Tibial artery (tissue), 4 donors: ENCODE measurements at places on chromosomes 4 and X.
A peak's percentile ranks its signal among the peaks of the same experiment; 100 is the strongest.

DNA sequence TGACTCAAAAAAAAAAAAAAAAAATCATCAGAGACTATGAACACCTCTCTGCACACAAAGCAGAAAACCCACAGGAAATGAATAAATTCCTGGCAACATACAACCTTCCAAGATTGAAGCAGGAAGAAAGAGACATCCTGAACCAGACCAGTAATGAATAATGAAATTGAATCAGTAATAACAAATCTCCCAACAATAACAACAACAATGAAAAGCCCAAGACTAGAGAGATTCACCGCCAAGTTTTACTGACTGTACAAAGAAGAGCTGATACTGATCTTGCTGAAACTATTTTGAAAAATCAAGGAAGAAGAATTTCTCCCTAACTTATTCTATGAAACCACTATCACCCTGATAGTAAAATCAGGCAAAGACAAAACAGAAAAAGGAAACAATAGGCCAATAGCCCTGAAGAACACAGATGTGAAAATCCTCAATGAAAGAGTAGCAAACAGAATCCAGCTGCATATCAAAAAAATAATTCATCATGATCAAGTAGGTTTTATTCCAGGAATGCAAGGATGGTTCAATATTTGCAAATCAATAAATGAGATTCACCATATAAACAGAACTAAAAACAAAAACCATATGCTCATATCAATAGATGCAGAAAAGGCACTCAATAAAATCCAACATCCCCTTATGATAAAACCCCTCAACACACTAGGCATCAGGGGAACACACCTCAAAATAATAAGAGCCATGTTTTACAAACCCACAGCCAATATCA is 31.0 kb upstream of the PLK4 start:
- H3K27me3 ChIP-seq, result no peaks in the 10 kb centered on the region
- H3K36me3 ChIP-seq, result peaks cover 6% of the 10 kb centered on the region
- DNase-seq, result no peak

DNA sequence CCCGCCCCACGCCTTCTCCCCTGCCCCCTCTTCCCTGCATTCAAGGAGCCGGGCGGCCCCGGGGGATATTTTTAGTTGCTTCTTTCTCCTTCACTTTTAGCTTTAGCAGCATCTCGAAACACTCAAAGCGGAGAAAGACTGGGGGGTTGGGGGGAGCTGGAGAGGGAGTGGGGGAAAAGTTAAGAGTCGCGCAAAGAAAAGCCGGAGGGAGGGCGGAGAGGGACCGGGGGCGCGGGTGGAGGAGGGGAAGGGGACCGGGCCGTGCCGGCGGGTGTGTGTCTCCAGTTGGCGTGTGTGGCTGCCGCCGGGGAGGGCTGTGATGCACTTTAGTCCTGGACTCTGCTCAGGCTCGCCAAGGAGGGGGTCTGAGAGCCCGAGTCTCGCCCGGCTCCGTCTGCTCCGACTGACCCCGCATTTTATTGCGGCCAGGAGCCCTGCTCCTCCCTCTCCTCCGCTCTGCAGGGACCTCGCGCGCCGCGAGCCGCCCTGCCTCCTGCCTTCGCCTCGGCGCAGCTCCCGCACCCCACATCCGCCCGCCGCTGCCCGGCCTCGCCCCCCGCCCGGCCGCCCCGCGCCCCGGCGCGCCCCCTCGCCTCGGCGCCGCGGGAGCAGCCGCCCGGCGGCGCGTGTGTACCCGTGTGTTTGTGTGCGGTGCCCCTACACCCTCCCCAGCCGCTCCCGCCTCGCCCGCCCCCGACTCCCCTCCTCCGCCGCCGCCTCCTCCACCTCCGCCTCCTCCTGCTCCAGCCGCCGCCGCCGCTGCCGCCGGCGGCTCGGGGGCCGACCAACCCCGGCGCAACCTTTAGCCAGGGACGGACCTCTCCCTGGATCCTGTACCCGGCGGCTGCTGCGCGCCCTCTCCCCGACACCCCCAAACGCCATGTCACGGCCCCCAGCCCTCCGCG is 1.4 kb downstream of the ZNF827 start:
- no peaks in the 10 kb centered on the region for H3K27me3 ChIP-seq
- peak; percentile 83 for DNase-seq
- no peaks in the 10 kb centered on the region for H3K36me3 ChIP-seq
- peak overlapping the region; percentile 82 for H3K4me3 ChIP-seq

DNA sequence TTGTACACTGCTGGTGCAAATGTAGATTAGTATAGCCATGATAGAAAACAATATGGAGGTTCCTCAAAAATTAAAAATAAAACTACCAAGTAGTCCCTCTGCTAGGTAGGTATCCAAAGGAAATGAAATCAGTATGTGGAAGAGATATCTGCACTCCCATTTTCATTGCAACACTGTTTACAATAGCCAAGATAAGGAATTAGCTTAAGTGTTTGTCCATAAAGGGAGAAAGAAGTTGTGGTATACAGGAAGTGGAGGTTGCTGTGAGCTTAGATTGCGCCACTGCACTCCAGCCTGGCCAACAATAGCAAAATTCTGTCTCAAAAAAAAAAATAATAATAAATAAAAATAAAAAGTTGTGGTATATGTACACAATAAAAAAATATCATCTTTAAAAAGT is 325.0 kb upstream of the EMCN start:
- no peak for DNase-seq
- H3K4me3 ChIP-seq, result no peak overlapping the region
- H3K27me3 ChIP-seq, result no peaks in the 10 kb centered on the region
- no peak overlapping the region for H3K27ac ChIP-seq

DNA sequence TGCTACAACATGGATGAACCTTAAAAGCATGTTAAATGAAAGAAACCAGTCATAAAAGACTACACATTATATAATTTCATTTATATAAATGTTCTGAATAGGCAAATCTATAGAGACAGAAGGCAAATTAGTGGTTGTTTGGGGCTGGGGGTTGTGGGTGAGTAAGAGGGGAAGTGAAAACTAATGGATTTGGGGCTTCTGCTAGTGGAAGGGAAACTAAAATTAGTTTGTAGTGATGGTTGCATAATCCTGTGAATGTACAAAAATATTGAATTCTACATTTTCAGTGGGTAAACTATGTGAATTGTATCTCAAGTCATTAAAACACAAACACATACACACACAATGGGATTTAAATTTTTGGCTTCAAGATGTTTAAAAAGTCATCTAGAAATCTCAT is 25.4 kb upstream of the LIMCH1 start:
- peaks cover 6% of the 10 kb centered on the region for H3K36me3 ChIP-seq
- H3K4me1 ChIP-seq, result peaks cover 11% of the 10 kb centered on the region
- H3K27me3 ChIP-seq, result no peaks in the 10 kb centered on the region
- DNase-seq, result no peak

GRCh38 chr4:139222215-139222614 is 45.2 kb upstream of the ELF2 start:
- no peaks in the 10 kb centered on the region for H3K27me3 ChIP-seq
- no peaks in the 10 kb centered on the region for H3K4me1 ChIP-seq
- no peaks in the 10 kb centered on the region for H3K36me3 ChIP-seq
- no peak for DNase-seq

- H3K27ac ChIP-seq, result no peak overlapping the region
- no peak overlapping the region for H3K4me3 ChIP-seq
- DNase-seq, result no peak
- no peaks in the 10 kb centered on the region for H3K36me3 ChIP-seq
These were observed 1523.7 kb downstream of the ARAP2 start for GRCh38 chr4:34720571-34720970.

GRCh38 chr4:113587156-113587555 is 174.4 kb downstream of the CAMK2D start:
- H3K4me3 ChIP-seq, result no peak overlapping the region
- H3K27me3 ChIP-seq, result no peaks in the 10 kb centered on the region
- DNase-seq, result no peak
- H3K36me3 ChIP-seq, result no peaks in the 10 kb centered on the region

DNA sequence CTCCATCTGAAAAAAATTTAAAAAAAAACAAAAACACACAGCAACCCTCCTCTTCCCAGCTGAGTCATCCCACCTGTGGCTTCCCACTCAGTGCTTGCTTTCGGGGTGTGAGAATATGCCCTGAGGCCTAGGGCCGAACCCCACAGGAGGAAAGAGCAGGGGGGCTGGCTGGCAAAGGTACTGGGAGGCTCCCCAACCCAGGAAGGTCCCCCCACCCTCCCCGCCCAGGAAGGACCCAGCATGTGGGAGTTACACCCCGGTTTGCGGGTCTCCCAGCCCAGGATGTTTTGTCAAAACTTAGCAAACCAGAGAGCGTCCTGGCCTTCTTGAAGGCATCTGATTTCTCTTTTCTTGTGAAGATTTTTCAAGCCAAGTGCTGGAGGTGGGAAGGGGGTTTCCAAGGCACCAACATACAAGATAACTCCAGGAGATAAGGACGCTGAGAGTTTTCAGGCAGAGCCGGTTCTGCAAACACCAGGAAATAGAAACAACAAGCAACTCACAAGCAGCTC is 25.7 kb upstream of the CSF2RA start:
- no peaks in the 10 kb centered on the region for H3K36me3 ChIP-seq
- no peak for DNase-seq
- H3K4me1 ChIP-seq, result no peaks in the 10 kb centered on the region
- H3K4me3 ChIP-seq, result no peak overlapping the region

GRCh38 chr4:2961811-2962441 is 1.3 kb downstream of the NOP14 start:
- peaks cover 9% of the 10 kb centered on the region for H3K36me3 ChIP-seq
- no peak for DNase-seq
- peaks cover 13% of the 10 kb centered on the region for H3K4me1 ChIP-seq
- H3K27ac ChIP-seq, result no peak overlapping the region
- H3K27me3 ChIP-seq, result no peaks in the 10 kb centered on the region

DNA sequence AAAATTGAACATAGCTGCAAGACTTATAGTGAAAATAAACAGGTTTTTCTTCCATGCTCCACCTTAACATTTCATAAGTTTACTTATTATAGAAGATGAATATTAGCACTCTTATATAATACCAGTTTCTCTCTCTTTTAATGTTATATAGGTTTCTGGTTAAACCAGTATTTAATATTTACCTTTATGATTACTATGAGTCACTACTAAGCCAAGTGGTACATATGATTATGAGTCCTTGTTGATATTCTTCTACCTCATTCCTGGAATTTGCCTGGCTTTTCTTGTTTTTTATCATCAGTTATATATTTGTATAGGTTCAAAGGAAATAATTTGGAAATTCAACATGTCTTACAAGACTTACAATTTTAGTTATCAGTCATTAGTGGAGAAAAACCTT is 89.9 kb upstream of the MAOA start:
- H3K27me3 ChIP-seq, result no peaks in the 10 kb centered on the region
- H3K36me3 ChIP-seq, result no peaks in the 10 kb centered on the region
- H3K4me3 ChIP-seq, result no peak overlapping the region
- no peak overlapping the region for H3K27ac ChIP-seq
- no peaks in the 10 kb centered on the region for H3K4me1 ChIP-seq

GRCh38 chr4:37749398-37749988 is 63.3 kb upstream of the RELL1 start:
- H3K36me3 ChIP-seq, result no peaks in the 10 kb centered on the region
- no peak for DNase-seq
- H3K27me3 ChIP-seq, result no peaks in the 10 kb centered on the region
- H3K27ac ChIP-seq, result no peak overlapping the region
- no peaks in the 10 kb centered on the region for H3K4me1 ChIP-seq
- no peak overlapping the region for H3K4me3 ChIP-seq

DNA sequence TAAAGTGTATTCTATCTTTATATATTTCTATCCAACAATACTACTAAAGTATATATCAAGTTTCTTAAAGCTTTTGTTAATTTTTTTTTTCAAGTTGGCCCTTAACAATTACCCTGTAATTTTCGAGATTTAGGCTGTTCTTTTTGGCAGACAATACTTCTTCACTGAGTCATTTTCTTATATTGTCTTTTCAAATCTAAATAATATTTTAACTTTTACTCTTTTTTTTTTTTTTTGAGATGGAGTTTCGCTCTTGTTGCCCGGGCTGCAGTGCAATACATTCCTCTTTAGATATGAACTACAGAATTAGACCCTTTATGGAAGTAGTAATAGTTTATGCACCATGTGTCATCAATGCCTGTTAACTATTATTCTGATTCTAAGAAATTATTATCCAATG is 120.7 kb downstream of the GLRA3 start:
- H3K27ac ChIP-seq, result no peak overlapping the region
- no peaks in the 10 kb centered on the region for H3K27me3 ChIP-seq
- no peaks in the 10 kb centered on the region for H3K36me3 ChIP-seq

GRCh38 chrX:69615342-69615741 is 571 bp upstream of the EDA start:
- H3K4me3 ChIP-seq, result peak overlapping the region; percentile 74
- H3K27ac ChIP-seq, result peak overlapping the region; percentile 30
- H3K4me1 ChIP-seq, result peaks cover 9% of the 10 kb centered on the region
- no peaks in the 10 kb centered on the region for H3K36me3 ChIP-seq
- no peak for DNase-seq

- H3K4me3 ChIP-seq, result no peak overlapping the region
- no peaks in the 10 kb centered on the region for H3K27me3 ChIP-seq
- no peaks in the 10 kb centered on the region for H3K4me1 ChIP-seq
These were observed 43.6 kb downstream of the TIGD4 start for GRCh38 chr4:152735906-152736305.

GRCh38 chr4:88196523-88197185 is 38.2 kb upstream of the ABCG2 start:
- H3K27ac ChIP-seq, result no peak overlapping the region
- DNase-seq, result no peak
- no peaks in the 10 kb centered on the region for H3K36me3 ChIP-seq
- H3K27me3 ChIP-seq, result no peaks in the 10 kb centered on the region
- no peaks in the 10 kb centered on the region for H3K4me1 ChIP-seq

DNA sequence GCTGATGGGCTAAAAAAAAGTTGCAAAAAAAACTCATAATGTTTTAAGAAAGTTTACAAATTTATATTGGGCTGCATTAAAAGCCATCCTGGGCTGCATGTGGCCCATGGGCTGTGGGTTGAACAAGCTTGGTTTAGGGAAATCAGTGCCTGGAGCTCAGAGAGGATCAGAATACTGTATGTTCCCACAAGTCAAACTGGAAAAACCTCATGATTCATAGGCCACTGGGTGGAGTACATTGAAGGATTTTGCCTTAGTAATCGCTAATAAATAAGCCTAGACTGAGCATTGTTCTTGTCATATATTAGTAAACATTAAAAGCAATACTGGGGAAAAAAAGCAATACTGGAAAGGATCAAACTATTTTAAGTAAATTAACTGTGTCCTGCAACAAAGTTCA is 246.3 kb upstream of the TAPT1 start:
- no peaks in the 10 kb centered on the region for H3K36me3 ChIP-seq
- H3K27ac ChIP-seq, result no peak overlapping the region
- no peak overlapping the region for H3K4me3 ChIP-seq
- no peaks in the 10 kb centered on the region for H3K4me1 ChIP-seq
- no peaks in the 10 kb centered on the region for H3K27me3 ChIP-seq
- no peak for DNase-seq
